GM10248 (cell line): ENCODE measurements at places on chromosomes 5 and 9.

GRCh38 chr5:175874462-175875139 is 3.2 kb downstream of the CPLX2 start:
- DNase-seq = no peak

- no peak for DNase-seq
These were observed 305.7 kb upstream of the KCNN2 start for GRCh38 chr5:114056185-114056538.

- no peak for DNase-seq
These were observed 341.0 kb upstream of the PANK3 start for GRCh38 chr5:168920019-168920810.

DNA sequence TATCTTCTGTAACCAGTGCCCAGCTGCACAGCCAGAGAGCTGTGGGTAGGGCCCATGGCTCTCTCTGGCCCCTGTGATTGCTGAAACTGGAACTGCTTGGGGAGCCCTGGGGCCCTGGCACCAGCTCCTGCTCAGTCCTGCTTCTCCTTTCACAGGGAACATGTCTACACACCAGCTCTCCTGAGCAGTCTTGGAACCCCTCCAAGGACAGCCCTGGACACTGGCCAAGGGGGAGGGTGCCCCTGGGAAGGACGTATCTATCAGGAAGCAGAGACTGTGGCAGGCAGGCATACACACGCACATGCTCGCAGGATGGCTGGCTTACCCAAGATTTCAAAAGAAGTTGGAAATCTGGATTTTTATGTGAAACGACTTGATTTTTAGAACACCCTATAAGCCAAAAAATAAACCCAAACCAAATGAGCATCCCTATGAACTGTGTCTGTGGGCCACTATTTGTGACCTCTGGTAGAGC is 8.8 kb upstream of the TRAF1 start:
- DNase-seq = no peak

DNA sequence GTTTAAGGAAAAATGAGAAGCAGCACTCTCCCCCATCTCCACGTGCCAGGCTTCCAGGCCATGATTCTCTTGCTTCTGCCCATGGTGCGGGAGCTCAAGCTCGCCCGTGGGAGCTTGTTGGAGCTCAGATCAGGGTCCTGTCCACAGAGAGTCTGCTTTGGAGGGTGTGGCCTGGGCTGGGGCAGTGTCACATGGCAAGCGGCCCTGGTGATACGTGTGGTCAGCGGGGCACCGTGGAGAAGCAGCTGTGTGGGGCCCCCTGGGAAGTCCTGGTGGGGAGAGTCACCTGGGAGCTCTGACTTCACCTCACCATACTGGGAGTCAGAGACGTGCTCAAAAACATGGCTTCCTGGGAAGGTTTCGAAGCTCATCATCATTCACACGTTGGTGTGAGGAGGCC is 275.3 kb downstream of the GADD45G start:
- DNase-seq = no peak

DNA sequence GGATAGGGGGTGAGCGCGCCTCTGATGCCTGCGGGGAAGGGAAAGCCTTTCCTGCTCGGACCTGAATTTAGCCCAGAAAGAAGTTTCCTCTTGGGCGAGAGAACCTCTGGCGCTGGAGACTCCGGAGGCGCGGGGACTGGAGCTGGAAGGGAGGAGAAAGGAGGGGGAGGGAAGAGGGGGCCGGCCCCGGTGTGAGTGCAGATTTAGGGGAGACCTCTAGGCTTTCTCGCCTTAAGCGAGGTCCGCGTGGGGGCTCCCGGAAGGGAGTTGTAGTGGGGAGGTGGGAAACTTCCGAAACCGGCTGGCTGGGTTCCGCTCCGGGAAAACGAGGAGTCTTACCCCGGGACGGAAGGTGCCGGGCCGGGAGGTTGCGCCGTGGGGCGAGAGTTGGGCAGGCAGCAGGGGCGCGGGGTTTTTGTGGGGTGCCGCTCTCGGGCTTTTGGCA is 1.3 kb downstream of the PCSK5 start:
- DNase-seq = peak; percentile 22

DNA sequence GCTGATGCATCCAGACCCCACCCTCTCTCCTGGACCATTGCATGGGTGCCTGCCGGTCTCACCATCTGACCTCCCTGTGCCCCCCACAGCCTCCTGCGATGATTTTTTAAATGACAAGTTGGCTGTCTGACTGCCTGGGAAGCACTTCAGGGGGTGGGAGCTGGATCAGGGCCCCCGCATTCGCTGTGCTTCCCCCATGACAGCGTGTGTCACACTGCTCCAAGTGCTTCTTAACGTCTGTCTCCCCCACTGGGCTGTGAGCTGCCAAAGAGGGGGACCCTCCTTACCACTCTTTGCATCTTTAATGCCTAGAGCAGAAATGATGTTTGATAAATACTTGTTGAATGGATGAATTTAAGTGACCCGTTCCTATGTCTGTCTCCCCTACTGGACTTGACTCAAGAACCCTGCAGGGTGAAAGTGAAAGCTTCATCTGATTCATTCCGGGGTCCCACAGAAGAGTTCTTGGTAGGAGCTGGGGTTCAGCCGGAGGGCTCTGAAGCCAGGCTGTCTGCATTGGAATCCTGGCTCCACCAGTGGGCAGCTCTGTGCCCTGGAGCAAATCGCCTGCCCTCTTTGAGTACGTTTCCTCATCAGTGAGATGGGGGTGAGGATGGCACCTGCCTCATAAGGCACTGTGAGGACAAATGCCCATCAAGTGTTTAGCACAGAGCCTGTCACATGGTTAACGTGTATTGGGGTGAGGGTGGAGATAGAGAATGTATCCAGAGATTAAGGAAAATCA is 7.6 kb upstream of the EGR1 start:
- DNase-seq = no peak

GRCh38 chr9:119597499-119597898 is 228.3 kb upstream of the BRINP1 start:
- DNase-seq = no peak

DNA sequence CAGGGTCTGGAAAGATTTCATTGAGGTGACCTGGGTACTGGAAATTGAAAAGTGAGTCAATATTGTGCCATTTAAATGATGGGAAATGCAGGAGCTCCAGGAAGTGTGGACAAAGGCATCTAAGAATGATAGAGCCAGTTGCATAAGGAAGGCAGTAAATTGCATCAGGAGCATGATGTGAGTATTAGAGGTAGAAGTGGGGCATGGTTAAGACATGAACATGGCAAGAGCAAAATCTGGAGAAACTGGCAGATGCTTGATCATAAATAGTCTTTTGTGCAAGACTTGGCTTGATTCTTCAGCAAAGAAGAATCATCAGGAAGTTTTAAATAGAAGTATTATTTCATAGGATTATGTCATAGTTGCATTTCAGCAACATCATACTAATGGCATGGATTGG is 157.4 kb upstream of the PUM3 start:
- no peak for DNase-seq

- DNase-seq = no peak
These were observed 288.7 kb downstream of the CSNK1G3 start for GRCh38 chr5:123800640-123801039.

DNA sequence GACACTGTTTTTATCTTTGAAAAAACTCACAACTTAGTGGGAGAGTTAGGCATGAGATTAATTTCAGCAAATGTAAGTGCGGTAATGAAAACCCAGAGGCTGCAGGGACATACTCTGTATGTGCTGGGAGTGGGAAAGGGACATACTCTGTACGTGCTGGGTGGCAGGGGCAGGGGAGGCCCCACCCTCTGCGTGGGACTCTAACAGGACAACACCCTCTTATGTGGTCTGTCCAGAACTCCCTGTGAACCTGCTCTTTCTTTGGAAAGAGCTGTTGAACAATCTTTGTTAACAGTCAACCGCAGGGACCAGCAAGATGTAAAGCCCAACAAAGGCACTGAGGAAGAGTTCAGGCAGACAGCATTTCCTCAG is 2.4 kb downstream of the MLANA start:
- DNase-seq = no peak

DNA sequence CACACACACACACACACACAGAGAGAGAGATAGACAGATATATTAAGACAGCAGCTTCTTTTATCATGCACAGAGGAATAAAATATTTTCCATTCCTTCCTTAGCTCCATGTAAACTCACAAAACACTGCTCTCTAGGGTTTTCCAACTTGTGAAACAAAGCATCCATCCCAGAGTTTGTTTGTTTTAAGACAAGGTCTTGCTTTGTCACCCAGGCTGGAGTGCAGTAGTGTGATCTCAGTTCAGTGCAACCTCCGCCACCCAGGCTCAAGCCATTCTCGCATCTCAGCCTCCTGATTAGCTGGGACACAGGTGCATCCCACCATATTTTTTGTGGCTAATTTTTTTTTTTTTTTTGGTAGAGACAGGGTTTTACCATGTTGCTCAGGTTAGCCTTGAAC is 298.7 kb downstream of the FBXL17 start:
- DNase-seq = no peak

DNA sequence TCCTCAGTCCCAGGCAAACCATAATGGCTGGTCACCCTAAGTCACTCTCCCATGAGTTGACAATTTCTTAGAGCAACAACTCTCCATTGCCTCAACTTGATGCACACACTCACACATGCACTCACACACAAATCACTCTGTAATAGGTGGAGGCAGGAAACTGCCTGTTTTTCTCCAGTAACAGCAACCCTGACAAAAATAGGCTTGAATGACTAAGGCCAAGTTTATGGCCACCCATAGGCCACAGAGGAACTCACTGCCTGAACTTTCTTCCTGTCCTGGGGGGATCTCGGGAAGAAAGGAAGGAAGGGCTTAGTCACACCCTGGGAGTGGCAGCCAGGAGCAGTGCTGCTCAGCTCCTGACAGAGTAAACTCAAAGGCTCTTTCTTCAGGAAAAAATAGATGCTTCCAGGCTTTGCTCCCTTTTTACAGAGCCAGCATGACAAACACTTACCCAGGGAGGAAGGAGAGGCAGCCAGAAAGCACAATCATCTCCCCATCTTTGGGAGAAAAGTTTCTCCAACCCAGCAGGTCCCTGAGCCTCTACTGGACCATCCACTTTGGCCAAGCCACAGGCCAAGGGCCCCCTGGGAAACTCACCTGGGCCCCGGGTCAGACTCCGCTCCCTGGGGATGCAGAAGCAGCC is 368 bp downstream of the SH3TC2 start:
- DNase-seq = no peak

- no peak for DNase-seq
These were observed 136.2 kb downstream of the CMYA5 start for GRCh38 chr5:79825802-79826201.

DNA sequence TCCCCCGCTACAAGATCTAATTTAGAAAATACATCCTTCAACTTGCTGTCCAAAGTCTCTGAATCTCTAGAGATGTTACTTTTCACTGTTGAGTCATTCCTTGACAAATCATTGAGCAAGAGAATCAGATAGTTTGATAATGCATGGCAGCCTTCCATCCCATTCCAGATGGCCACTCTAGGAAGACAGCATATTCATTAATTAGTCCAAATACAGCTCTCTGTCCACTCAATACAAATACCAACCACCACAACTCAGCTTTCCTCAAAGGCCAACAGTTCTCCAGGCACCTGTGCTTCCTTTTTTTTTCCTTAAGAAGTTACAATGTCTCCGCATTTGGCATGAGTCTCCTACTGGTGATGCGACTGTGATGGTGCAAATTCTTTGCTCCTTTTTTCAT is 72.3 kb downstream of the DROSHA start:
- no peak for DNase-seq

- DNase-seq = no peak
These were observed 43.8 kb upstream of the PLEKHG4B start for GRCh38 chr5:48192-48591.

DNA sequence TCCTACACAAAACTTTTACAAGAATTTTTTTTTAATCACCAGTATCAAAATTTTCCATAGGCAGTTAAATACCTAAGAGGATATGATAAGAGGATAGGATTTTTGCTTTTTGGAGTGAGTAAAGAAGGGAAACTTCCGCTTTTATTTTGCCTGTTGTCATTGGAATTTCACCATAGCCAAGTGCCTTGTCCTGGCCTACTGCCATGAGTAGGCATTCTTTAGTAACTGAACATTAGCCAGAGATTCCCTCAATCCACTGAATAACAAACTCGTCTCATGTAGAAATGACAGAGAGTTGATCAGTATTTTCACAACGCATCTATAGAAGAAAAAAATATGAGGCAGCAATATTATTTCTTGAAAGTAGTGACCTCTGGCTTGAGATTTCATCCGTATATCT is 289.6 kb upstream of the ADAMTSL1 start:
- DNase-seq = no peak
